ENCODE measurements at places on chromosomes 7 and 10.

DNA sequence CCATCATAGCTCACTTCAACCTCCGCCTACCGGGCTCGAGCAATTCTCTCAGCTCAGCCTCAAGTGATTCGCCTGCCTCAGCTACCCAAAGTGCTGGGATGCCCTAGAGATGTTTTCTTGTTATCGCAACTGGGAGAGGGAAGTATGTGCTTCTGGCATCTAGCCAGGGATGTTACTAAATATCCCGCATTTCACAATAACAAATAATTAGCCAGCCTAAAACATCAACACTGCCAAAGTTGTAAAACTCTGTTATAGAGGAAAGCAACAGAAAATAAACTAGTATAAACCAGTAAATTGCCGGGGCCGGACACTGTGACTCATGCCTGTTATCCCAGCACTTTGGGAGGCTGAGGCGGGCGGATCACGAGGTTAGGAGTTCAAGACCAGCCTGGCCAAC is 7.2 kb downstream of the INA start:
- DNase-seq: no peak

- DNase-seq: no peak
Measured at GRCh38 chr10:59087486-59087885, 89.0 kb upstream of the PHYHIPL start.

GRCh38 chr7:71976645-71977044 is 435.5 kb downstream of the CALN1 start:
- no peak for DNase-seq

- DNase-seq: no peak
Measured at GRCh38 chr7:28853150-28853549, 105.0 kb downstream of the TRIL start.

GRCh38 chr7:85567983-85568382 is 381.1 kb upstream of the SEMA3D start:
- DNase-seq: no peak
